ENCODE measurements at places on chromosomes 13 and 19.

DNA sequence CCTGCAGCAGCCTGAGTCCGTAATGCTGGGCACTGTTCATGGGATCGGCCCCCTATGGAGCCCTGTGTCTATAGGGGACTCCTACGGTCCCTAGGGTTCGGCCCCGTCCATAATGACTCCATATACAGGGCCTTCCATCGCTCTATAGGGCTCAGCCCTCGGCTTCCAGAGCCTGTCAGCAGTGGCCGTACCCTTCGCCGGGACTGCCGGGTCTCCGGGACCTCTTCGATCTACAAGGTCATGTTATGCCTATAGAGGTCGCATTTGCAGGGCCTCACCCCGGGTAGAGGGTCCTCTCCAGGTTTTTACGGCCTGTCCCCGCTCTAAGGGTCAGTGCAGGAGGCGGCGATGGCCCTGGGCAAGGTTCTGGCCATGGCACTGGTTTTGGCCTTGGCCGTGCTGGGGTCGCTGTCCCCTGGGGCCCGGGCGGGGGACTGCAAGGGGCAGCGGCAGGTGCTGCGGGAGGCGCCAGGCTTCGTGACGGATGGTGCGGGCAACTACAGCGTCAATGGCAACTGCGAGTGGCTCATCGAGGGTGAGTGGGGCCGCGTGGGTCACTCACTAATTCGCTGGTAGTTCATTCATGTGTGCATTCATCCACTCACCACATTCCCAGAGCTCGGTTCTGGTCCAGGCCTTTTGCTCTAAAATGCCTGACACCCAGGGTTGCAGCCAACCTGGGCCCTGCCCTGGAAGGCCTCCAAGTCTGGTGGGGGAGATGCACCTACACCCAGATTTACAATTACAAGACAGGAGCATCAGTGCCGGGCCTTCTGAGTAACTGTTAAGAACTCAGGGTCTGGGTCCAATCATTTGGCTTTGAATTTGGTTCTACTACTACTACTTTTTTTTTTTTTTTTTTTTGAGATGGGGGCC is 699 bp downstream of the MEGF8 start:
- no peak for DNase-seq

GRCh38 chr19:1451916-1452801 is 2.2 kb downstream of the APC2 start:
- no peak for DNase-seq

- DNase-seq, result no peak
These were observed 17.4 kb downstream of the NALCN start for GRCh38 chr13:101398920-101399319.

- DNase-seq, result no peak
These were observed 12.1 kb upstream of the NDFIP2 start for GRCh38 chr13:79468819-79469218.

GRCh38 chr13:43033038-43033437 is 9.7 kb downstream of the DNAJC15 start:
- no peak for DNase-seq

DNA sequence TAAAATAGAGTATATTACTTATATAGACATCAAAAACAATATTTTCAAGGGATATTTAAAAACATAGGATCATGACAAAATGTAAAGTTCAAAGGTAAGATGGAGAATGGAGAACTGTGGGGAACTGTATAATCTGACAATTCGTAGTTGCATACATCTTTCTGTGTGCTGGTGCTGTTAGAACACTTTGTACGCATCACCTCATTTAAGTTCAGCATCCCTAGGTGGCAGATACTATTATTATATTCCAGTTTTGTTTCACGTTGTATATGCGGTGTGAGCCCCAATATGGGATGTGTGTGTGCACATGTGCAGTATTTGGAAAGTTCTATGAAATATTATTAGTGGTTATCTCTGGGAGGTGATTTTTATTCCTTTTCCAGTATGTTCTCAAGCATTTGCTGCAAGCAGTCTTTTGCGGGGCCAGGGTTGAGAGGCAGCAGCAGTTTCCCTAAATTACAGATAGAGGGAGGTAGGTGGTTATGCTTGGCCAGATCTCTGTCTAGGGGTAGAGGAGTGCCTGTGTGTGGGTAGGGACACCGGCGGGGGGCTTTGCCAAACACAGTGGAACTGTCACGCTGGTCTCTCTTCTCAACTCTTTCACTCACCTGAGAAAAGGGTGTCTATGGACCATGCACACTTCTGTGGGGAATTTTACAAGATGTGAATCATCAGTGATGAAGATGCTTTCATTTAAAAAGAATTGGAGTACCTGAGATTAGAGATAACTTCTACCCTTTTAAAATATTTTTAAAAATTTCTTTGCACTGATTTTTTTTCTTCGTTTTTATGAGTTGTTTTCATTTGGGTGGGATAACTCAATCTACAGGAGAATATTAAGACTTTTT is 55.6 kb upstream of the ALOX5AP start:
- DNase-seq, result no peak

GRCh38 chr13:21338156-21338555 is 120.9 kb downstream of the ZDHHC20 start:
- DNase-seq, result no peak

- DNase-seq, result no peak
These were observed 5.4 kb upstream of the NLRP7 start for GRCh38 chr19:54952591-54953344.

GRCh38 chr13:31951215-31951678 is 80.3 kb upstream of the FRY start:
- DNase-seq, result no peak

DNA sequence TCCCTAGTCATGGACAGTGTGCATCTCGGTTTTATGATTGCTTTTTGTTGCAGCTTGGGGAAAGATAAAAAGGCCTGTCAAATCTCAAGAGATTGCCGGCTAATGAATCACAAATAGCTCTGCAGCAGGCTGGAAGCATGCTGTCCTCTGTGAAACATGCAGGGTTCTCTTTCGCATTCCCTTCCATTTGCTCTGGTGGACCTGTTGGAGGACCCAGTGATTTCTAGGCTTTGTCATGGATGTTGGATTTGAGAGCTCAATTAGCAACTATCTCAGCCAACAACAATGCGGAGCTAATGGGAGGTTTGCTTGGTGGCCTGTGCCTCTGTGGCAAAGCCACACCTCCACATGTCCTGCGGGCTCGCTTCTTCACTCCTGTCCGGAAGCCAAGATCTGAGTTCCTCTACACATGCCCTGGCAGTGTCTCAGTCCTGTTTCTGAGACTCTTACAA is 418.1 kb upstream of the ARGLU1 start:
- no peak for DNase-seq

DNA sequence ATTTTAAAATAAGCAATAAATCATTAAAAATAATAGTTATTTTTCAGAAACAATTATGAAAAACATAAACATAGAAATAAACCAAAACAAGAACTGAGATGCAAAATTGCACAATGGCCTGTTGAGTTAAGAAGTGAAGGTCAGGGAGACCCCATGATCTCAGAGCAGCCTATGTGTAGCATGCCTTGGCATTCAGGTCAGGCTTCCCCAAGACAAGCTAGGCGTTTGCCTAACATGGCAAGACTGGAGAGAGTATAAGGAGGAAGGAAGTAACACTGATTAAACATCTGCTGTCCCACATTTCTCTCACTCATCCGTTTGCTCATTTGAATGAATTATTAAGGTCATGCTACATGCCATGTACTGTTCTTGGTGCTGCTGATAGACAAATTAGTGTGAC is 291.8 kb downstream of the TSHZ3 start:
- no peak for DNase-seq

DNA sequence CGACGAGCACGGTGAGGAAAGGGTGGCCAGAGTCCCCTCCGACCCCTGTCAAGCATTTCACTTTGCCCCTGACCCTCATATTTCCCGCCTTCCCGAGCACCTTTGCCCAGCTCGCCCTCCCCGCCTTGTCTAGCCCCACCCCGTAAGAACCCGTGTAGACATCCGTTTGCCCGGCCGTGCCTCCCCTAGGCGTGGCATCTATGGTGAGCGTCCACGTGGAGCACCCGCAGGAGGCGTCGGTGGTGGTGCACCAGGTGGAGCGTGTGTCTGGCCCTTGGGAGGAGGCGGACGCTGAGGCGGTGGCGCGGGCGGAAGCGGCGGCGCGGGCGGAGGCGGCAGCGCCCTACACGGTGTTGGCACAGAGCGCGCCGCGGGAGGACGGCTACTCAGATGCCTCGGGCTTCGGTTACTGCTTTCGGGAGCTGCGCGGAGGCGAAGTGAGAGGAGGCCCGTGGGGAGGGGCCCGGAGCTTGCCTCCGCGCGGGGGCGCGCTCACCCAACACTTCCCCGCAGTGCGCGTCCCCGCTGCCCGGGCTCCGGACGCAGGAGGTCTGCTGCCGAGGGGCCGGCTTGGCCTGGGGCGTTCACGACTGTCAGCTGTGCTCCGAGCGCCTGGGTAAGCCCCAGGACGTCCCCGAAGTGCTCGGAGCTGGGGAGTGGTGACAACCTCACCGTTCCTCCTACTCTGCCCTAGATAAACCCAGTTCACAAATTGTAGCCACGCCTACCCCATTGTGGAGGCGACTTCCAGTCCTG is 4.2 kb downstream of the LTBP4 start:
- DNase-seq, result peak; percentile 66

DNA sequence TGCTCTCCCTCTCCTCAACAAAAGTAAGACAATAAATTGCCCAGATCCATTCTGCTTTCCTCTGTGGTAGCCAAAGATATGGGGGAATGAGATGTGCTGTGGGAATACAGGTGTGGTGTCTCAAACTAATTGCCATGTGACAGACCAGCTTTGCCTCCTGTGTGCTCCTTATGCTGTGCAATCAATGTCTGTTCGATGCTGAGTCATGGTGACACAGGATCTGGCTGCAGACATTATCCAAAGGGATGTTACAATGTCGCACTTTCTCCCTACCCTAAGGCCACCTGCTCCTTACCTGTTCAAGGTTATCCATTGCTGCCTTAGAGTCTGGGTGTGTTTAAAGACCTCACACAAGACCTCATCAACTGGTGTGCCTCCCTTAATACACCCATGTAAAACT is 32.5 kb downstream of the FGF14 start:
- no peak for DNase-seq

GRCh38 chr13:48232420-48233045 is 473 bp upstream of the ITM2B start:
- DNase-seq, result no peak

DNA sequence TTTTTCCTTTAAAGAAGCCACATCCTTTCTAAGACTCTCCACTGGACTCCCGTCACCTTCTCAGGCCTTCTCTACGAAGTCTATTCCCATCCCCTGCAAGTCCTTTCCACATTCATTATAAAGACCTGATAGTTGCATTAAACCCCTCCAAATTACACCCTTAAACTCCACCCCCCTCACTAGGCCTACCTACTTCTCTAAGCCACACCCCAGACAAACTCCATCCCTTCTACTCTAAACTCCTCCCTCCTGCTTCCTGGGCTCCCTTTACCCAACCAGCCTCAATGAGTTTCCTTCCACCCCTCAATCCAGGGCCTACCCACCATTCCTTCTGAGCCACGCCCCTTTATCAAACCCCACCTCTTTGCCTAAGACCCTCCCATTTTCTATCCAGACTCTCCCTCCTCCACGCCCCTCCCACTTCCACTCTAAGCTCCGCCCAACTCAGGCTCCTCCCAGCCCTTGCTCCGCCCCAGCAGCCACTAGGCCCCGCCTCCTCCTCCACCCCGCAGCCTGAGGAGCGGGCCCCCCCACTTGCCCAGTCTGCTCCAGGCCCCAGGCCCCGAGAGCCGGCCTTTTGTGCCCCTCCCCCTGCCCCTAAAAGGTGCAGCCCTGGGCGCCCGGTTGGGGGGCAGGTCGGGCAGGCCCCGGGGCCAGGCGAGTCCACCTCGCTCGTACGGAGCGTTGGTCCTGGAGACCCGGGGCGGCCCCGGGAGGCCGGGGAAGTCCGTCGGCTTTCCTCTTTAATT is 424 bp downstream of the FIZ1 start:
- peak; percentile 99 for DNase-seq

DNA sequence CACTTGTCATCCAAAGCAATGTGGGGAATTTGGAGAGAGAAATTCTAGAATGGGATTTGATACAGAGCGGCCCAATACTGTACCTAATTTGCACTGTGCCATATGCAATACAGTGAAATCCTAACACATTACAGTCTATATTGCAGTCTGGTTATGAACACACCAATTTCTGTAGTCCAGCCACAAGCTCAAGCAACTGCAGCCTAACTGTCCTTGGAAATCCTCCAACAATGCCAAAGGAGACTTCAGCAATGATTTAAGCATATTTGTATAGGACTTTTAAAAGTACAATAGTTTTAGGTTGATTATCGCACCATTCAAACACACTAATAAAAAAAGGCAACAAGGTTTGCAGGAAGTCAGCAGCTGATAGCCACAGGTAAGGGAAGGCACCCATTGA is 17.3 kb downstream of the DIAPH3 start:
- no peak for DNase-seq

- DNase-seq, result no peak
These were observed 523 bp downstream of the ELAVL1 start for GRCh38 chr19:8004723-8005513.

DNA sequence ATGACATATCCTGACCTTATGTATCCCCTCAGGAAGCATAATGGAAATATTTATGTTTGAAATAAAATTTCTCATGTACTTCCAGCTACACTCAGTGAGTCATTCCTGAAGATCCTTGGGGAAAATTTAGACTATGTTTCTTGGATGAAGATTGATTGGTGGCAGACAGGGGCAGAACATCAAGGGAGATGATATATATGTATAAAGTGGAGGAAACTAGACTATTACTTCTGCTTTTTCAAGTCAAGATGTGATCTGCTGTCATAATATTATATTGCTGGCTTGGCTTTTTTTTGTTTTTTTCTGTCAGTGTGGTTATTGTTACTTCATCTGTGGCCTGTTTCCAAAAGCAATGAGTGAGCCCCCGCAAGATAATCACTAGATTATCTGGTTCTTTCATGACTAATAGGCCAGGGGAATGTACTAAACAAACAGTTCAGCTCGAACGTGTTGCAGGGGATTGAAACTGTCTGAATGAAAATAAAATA is 87.2 kb upstream of the TNFSF11 start:
- no peak for DNase-seq

DNA sequence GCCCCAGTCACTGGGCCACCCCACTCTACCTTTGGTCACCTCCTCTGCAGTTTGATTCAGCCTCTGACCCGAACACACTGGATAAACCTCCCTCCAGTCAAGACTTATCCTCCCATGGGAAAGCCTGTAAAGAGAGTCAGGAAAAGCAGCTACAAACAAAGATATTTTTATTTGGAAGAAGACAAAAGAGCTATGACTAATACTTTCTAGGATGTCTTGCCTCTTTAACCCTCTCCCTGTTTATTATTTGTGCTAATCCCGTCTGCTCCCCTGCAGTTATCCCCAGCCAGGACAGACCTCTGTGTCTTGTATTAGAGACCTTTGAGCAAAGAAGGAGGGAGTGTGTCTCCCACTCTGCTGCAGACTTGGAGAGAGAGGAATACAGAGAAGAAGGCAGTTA is 178.3 kb downstream of the EFNB2 start:
- no peak for DNase-seq

DNA sequence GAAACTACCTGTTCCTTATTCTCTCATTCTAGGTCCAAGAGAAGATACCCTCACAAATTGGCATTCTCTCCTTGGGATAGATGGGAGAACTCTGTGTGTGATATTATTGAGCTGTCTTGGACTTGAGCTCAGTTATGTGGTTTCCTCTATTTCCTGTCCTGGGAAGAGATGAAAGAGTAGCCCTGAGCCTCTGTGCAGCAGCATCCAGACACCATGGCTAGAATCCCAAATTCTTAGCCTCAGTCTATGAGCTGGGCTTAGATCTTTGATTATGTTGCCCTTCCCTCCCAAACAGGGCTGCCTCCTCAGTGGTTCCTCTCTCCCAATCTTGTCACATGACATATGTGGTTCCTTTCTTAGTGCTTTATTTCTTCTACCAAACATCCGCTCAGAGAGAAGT is 290.7 kb downstream of the SPRY2 start:
- DNase-seq, result no peak
